Activated gamma-delta T cell (primary cell): ENCODE measurements at places on chromosomes 11 and 22.

DNA sequence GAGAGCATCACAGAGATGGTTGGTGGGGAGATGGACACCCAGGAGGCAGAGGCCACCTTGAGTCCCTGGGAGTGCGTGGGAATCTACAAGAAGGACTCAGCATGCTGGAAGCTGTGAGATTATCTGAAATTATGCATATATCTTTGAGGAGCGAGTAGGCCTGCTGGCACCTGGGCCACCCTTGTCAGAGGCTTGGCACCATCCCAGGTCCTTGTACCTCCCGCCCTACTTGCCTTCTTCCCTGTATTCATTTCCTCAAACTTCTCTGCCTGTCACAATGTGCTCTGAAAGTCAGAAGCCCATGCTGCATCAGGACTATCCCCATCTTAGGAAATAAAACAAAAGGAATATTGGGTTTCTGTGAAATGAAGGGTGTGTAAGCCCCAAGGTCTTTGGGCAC is 133.0 kb upstream of the CSNK2A3 start:
- no peak for DNase-seq

- no peak for DNase-seq
Observed at GRCh38 chr11:27871056-27871455, 170.8 kb upstream of the BDNF start.

DNA sequence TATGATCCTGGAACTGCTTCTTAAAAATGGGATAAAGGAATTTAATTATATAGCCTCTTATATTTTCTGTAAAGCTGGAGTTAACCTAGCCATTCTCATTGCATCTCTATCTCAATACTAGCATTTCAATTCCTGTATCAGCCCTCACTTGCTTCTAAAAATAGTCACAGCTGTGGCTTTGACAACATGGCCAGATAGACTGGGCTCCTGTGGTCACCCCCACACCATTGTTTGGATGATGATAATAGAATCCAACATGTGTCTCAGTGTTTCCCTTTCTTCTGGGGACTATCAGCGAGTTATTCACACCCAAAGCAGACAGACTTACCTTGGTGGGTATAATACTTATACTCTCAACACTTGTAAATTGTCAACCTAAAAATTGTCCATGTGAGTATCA is 6.9 kb downstream of the VWA5A start:
- no peak for DNase-seq

DNA sequence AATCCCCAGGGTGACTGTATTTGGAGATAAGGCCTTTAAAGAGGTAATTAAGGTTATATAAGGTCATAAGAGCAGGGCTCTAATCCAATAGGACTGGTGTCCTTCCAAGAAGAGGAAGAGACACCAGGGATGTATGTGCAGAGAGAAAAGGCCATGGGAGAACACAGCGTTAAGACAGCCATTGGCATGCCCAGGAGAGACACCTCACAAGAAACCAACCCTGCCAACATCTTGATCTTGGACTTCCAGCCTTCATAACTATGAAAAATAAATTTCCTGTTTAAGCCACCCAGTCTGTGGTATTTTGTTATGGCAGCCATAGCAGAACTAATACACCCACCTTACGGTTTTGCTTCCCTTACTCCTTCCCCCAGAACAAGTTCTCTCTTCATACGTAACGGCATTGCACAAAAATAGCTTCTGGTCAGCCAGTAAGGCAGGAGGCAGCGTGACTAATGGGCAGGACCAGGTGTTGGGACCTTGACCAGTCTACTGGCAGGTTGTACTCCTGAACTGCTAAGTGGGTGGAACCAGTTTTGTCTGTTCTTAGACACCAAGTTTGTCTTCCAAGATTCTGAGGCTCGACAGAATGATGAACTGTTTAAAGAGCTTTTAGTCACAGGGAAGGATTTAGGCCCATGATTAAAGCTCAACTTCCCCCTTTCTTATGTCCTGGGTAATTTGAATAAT is 31.9 kb upstream of the UPB1 start:
- no peak for DNase-seq

GRCh38 chr11:124762624-124763155 is 600 bp upstream of the ESAM start:
- no peak for DNase-seq

DNA sequence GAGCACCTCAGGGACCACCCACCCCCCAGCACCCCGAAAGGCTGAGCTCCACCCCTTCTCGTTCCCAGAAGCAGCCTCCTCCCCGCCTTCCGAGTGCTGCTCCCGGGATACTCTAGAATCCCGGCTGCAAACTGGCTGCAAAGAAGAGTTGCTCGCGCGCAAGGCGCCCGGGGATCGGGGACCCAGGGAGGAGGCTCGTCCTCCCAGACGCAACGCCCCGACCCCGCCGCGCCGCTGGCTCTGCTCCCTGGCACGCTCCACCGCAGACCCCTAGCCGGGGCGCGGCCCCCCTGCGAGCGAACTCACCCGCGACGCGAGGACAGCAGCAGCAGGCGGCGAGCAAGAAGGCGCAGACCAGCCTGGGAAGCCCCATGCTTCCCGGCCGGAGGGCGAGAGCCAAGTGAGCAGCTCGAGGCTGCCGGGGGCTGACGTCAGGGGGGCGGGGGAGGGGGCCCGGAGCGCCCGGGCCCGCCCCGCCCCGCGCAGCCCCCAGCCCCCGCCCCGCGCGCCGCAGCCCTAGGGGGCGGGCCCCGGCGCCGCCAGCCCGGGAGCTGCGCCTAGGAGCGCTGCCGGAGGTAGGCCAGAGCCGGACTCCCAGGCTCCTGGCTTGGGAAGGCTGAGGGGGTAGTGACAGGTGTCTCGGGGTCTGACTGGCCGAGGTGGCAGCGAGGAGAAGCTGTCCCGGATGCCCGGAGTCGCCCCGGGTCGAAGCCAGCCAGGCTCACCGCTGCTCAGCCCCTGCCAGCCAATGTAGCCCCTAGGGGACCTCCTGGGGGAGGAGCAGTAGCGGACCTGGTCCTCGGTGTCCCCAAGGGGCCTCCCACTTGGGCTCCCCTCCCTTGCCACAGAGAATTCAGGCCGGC is at the start of gene MCAM:
MCAM (minus strand) TSS at position 402 of the 863 bp plus-strand sequence; CDS start at position 373, 29 bp downstream.
- no peak for DNase-seq

DNA sequence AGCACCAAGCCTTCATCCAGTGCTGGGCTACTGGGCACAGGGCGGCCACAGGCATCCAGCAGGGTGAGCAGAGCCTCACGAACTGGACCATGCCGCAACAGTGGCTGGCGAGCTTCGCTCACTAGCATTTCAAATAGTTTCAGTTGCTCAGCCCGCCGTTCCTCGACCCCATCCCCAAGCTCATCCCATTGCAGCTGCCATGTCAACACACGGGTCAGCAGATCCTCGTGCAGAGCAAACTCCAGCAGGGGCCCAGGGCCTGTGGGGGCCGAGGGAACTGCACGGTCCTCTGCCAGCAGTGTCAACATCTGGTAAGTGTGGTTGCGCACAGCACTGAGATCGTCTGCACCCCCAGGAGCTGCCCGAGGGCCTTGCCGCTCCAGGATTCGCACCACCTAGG is 10.6 kb downstream of the FHIP1B start:
- DNase-seq = no peak

- DNase-seq = no peak
Observed at GRCh38 chr11:111714522-111714921, 51.7 kb downstream of the PPP2R1B start.

GRCh38 chr11:15159085-15159484 is 44.4 kb downstream of the INSC start:
- no peak for DNase-seq

- DNase-seq = no peak
Observed at GRCh38 chr22:19865141-19865829, 10.6 kb upstream of the GNB1L start.

DNA sequence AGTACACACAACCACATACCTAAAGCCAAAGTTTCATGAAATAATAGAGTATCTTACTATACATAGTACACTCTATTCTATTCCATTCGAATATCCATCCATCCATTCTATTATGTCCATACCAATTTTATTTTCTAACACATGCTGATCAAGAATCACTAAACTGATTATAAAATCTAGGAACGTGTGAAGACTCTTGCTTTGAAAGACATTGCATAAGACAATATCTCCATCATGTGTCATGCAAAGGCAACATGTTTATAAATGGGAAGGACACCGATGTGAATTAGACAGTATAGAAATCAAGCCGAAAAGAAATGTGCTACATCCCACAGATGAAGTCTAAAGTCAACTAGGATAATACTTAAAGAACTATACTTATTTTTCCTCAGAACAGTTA is 1561.5 kb upstream of the TENM4 start:
- no peak for DNase-seq

GRCh38 chr22:42699281-42699975 is 21.2 kb downstream of the A4GALT start:
- no peak for DNase-seq

GRCh38 chr11:68774194-68774585 is 22.9 kb upstream of the TESMIN start:
- DNase-seq = no peak

DNA sequence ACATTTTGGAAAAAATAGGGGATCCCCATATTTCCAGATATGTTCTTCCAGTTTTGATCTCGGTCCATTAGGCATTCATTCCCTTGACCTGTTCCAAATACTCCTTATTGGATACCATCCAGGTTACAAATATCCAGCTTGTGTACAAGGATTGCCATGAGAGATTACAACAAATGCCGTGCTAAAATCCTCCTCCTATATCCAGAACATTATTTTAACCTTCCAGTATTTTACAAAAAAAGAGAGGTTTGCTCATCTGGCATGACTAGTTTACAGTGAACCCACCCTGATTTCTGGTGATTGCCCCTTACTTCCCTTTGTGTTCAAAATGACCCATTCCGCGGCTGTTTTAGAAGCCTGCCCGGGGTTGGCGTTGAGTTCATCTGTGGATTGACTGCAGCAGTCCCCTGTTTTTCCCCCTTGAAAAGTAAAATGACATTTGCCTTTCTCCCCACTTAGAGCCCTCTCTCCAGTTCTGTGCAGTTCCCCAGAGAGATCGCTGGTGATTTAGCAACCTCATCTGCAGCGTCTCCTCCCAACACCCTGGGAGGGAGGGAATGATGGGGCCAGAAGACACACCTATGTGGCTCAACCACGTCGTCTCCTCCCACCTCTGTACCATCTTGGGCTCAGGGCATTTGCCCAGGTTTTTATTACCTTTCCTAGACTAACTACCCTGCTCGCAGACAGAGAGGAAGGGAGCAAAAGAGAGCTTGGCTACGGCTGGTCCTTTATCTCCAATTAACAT is 73.6 kb downstream of the DSCAML1 start:
- DNase-seq = no peak

DNA sequence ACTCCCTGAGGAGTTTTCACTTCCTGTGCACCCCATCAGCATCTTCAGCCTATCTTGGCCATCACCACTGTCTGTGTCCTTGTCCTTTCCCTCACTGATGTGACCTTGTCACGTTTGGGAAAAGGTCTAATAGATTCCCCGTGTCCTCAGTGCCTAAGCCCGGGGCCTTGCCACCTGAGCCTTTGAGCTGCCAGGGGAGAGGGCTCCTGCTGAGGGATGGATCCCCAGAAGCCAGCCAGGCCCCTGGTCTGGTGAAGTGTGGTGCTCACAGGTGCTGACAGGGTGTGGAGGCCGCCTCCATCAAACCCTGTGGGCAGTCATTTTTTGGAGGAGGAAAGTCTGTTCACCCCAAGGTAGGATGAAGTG is 47.2 kb downstream of the GAB4 start:
- no peak for DNase-seq

DNA sequence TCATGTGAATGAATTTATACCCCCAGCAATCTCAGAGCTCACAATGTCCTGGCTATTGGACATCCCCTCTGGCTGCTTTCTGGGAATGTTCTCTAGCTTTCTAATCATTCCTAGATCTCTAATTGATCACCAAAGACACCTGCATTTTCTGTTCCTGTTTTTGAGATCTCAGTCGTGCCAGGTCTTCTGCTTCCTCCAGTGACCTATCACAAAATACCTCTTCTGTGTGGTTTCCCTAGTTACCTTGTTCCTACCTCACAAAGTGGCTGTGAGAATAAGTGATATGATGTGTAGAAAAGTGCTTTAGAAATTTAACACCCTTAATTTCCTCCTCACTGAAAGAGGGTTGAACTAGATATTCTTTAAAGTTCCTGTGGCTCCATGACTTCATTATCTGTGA is 92.2 kb downstream of the LUZP2 start:
- DNase-seq = no peak

DNA sequence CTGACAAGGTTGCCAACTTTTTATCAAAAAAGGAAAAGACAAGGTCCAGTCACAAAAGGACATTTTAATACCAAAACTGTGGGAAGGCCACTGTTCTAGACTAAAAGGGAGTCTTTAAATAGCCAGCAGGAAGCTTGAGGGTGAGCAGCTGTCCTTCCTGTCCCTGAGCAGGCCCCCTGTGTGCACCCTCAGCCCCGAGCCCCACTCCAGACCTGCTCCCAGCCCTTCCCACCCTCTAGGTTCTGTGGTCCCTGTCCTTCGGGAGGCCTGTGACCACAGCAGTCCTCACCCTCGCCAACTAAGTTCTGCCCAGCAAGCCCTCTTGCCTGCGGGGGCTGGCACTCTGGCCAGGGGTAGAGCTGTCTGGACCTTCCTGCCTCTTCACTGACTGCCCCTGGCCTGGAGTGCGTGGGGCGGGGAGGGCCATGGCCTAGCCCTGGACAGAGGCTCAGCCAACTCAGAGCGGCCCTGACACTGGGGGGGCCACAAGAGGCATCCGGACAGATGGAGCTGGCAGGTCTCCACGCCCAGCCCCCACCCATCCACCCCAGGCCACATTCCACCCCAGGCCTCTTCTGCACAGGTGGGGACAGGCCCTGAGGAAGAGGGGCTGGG is 1.6 kb upstream of the PLXNB2 start:
- DNase-seq = no peak

- DNase-seq = no peak
Observed at GRCh38 chr22:50057278-50058060, 629 bp downstream of the TTLL8 start.

DNA sequence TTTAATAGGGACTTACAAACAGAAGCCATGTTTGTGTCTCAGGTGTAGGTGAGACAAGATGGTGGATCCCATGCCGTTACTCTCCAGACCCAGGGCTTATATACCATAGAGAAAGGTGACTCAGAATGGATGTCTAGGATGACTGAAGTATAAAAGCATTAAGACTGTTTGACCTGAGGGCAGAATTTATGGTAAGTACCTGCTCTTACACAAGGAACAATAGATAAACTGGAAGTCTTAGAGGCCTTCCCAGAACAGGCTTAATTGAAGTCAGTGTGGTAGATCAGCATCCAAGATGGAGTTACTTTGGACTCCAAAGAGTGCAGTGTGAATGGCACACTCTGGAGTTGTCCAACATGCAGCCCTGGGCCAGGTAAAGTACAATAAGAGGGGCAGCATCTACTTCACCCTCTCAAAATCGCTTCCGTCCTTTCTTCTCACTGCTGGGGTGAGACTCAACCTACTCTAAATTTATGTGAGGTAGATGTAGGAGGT is 387.0 kb upstream of the DDI1 start:
- no peak for DNase-seq

- no peak for DNase-seq
Observed at GRCh38 chr11:109914809-109915653, 178.2 kb upstream of the ZC3H12C start.

GRCh38 chr22:39241794-39242594 is 2.8 kb downstream of the PDGFB start:
- DNase-seq = peak; percentile 47
